BJ (cell line): ENCODE measurements at places on chromosomes 6 and 20. TPM values are rescaled to one million over a fixed set of nuclear protein-coding genes. Genes with fewer than 3 reads are reported as not detected.

- no peak for DNase-seq
Observed at GRCh38 chr20:46799781-46800408, 90.4 kb downstream of the SLC2A10 start.

- DNase-seq: no peak
Observed at GRCh38 chr6:55492259-55492658, 86.7 kb downstream of the HMGCLL1 start.

DNA sequence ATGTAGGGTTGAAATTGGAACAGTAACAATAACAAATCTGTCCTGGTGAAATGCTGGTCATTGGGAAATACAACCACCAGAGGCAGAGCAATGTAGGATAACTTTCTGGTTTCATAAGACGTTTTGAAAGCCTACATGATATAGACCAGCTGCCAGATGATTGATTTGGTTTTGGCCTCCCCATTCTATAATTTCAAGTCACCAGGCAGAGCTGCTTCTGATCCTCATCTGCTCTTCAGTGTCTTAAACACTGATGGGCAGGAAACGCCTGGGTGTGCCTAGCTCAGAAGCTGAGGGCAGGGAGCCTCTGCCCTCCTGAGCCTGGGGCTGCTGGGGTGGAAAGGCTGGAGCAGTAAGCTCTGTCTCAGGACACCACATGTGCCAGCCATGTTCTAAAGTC is 24.5 kb downstream of the DHX35 start:
- no peak for DNase-seq

DNA sequence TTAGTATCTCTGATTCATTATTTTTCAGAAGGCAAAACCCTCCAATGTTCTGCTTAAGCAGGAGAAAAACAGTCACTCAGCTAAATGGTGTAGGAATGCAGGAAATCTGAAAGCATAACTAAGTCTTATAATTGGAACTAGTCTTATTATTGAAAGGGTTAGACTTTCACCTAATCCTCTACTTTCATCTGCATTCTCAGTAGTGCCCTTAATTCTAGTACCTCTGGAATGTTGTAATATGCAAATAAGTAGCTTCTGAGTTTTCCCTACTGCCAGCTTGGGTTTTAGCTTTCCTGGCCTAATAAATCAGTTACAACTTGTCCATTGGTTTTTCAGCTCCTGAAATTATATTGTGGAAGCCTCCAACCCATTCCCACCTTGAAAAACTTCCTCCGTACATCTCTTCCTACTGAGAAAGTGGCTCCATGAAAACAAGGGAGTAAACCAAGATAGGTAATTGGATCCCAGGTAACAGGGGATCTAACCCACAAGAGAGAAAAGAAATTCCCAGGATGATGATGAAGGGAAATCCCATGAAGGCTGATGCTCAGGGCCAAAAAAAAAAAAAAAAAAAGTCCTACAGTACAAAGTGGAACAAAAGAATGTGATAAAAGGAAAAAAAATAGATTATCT is 147.0 kb downstream of the TBC1D32 start:
- no peak for DNase-seq

- DNase-seq: no peak
Observed at GRCh38 chr6:6312901-6313441, 7.5 kb downstream of the F13A1 start.

Gene GNAS-AS1
- polyA plus RNA-seq: 0.42 and 0.45 TPM in 2 replicates

Gene PDE7B
- polyA plus RNA-seq: 1.7 and 2.7 TPM in 2 replicates
